ENCODE measurements at places on chromosomes 2 and 18.

DNA sequence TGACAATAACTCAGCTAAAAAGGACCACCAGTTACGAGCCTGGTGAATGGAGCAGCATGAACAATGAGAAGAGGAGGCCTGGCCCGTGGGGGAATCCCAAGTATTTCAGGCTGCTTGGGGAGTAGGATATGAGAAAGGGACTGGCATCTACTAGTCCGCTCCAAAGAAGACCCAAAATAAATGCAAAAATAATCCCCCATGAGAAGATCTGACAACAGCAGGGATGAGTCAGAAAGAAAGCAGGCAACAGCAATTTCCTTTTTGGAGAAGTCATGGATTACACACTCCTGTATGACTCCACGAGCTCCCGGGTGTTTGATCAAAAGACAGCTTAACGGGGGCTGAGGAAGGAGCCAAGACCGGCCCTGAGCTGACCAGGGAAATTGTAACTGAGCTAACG, 111.4 kb downstream of the SOX11 start:
- no peak for DNase-seq

- no peak for DNase-seq
Measured at GRCh38 chr2:216206041-216206703, 97.0 kb downstream of the XRCC5 start.

GRCh38 chr2:32061973-32062861, 1.1 kb upstream of the SPAST start:
- no peak for DNase-seq

DNA sequence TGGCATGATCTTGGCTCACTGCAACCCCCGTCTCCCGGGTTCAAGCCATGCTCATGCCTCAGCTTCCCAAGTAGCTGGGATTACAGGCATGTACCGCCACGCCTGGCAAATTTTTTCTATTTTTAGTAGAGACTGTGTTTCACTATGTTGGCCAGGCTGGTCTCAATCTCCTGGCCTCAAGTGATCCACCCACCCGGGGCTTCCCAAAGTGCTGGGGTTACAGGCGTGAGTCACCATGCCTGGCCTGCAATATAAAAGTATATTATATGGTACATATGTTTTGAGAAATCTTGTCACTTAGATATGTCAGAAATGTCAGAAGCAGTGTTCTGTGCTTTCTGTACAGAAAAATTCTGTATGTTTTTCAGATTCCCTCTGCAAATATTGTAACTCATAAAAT, 19.2 kb upstream of the XPO1 start:
- no peak for DNase-seq

DNA sequence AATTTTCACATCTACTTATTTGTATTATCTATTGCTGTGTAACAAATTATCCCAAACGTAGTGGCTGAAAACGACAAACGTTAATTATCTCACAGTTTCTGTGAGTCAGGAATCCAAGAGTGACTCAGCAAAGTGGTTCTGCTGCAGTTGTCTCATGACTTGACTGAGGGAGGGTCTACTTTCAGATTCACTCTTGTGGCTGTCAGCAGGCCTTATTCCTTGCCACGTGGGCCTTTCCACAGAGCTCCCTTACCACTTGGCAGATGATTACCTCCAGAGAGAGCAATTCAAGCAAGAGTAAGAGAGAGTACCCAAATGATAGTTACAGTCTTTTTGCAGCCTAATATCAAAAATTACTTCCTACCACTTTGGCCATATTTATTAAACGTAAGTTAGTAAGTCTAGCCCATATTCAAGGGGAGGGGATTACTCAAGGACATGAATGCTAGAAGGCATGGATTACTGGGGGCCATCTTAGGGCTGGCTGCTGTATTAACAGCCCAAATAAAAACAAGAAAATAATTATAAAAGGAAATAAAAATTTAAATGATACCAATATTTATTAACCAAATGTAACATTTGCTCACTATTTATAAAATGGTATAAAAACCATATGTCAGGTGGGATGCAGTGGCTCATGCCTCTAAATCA, 48.7 kb upstream of the NBEAL1 start:
- DNase-seq = no peak

GRCh38 chr2:64574871-64575270, 50.7 kb downstream of the AFTPH start:
- DNase-seq = no peak

GRCh38 chr2:41610501-41611190, 437.2 kb upstream of the PKDCC start:
- no peak for DNase-seq

DNA sequence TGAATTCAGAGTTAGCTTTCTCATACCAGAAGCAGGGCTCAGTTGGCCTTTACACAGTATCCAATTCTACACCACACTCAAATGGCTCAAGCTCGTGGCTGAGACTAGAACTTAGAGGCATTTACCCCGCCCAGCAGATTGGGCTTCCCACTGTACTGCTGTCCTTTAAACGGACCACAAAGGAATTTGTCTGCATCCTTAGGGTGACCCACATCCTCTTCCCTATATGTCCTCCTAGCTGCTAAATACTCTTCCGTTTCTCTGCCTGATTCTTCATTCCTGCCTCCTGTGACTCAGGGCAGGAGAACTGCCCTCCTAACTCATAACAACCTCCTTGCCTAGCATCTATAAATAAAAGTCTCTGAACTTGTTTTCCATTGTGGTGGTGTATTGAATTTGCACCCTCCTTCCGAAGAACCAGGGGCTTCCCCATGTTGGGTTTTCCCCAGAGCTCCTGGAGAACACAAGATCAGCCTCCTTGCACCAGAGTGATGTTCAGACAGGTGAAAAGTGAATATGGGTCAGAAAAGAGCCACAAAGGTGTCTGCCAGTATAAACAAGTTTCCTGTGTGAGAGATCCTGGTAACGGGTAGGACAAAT, 32.0 kb upstream of the MC4R start:
- no peak for DNase-seq

- DNase-seq = no peak
Measured at GRCh38 chr2:10089565-10090190, 9.5 kb upstream of the CYS1 start.

- no peak for DNase-seq
Measured at GRCh38 chr2:190149908-190150307, 87.4 kb upstream of the MSTN start.

GRCh38 chr2:240434728-240435456, 571 bp upstream of the GPC1 start:
- DNase-seq = peak; percentile 77

- no peak for DNase-seq
Measured at GRCh38 chr18:8326763-8327394, 282.4 kb upstream of the RAB12 start.

DNA sequence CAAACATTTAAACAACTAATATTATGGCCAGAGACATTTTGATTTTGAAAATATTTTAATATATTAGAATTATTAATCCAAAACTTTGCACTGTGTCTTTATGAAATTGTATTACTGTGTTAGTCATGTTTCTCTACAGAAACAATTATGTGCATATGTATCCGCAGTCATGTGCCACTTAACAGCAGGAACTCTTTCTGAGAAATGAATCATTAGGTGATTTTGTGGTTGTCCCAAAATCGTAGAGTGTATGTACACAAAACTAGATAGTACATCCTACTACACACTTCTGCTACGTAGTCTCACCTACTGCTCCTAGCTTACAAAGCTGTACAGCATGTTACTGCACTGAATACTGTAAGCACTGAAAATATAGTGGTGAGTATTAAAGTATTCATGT, 479.2 kb upstream of the DSEL start:
- DNase-seq = no peak

GRCh38 chr2:232731470-232731869, 34.3 kb downstream of the GIGYF2 start:
- no peak for DNase-seq

DNA sequence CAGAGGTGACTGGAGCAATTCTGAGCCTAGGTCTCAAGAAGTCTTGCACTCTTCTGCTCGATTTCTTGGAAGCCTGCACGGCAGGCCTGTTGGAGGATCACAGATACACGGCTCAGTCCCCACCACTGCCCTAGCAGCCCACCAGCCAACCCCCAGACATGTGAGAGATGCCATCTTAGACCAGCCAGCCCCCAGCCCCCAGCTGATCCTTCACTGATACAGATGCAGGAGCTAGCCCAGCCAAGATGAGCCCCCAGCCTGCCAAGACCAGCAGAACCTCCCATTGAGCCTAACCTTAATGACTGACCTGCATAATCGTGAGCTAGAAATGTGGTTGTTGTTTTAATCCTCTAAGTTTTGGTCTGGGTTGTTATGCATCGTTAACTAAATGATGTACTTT, 47.5 kb downstream of the INHBB start:
- DNase-seq = no peak

DNA sequence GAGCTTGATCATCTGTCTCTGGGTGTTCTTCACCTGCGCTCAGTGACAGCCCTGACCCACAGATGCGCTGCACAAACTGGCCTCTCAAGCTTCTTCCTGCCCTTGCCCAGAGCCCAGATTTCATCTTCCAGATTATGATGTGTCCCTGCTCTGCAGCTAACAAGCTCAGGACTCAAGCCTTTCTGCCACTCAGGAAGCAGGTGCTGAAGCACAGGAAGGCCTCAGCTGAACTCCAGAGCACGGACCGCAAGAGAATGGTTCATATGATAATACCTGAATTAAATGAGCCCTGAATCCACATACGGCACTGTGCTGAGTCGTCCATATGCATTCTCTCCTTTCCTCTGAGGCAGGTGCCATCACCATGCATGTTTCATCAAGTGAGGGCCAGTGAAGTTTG, 3.8 kb downstream of the CD207 start:
- no peak for DNase-seq

DNA sequence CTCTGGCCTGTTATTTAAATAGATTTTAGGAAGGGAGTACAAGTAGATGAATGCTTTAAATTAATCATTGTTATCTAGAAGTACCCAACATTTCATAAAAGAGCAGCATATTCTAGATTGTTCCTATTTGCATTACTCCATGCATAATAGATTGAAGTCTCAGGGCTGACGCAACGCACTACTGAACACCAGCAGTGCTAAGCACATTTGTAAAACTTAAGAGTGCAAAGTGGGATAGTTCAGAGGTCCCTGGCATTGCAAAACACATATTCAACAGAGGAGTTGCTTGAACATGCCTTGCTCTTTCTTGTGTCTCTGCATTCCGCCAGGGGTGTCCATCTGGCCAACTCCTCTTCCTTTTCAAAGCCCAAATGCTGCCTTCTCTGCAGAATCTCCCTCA, 22.3 kb downstream of the CDKL4 start:
- no peak for DNase-seq

- no peak for DNase-seq
Measured at GRCh38 chr18:73408469-73408868, 540.7 kb upstream of the NETO1 start.

- no peak for DNase-seq
Measured at GRCh38 chr2:49296107-49296867, 142.0 kb upstream of the FSHR start.

DNA sequence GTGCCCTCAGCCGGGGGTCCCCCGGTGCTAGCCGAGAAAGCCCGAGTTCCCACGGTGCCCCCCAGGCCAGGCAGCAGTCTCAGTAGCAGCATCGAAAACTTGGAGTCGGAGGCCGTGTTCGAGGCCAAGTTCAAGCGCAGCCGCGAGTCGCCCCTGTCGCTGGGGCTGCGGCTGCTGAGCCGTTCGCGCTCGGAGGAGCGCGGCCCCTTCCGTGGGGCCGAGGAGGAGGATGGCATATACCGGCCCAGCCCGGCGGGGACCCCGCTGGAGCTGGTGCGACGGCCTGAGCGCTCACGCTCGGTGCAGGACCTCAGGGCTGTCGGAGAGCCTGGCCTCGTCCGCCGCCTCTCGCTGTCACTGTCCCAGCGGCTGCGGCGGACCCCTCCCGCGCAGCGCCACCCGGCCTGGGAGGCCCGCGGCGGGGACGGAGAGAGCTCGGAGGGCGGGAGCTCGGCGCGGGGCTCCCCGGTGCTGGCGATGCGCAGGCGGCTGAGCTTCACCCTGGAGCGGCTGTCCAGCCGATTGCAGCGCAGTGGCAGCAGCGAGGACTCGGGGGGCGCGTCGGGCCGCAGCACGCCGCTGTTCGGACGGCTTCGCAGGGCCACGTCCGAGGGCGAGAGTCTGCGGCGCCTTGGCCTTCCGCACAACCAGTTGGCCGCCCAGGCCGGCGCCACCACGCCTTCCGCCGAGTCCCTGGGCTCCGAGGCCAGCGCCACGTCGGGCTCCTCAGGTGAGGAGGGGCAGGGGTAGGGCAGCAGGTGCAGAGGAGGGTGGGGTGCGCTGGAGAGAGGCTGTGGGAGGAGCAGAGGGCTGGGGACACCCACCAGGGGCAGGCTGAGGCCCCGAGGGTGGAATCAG, 14.1 kb upstream of the GMPPA start:
- DNase-seq = no peak

- DNase-seq = no peak
Measured at GRCh38 chr2:167478196-167478595, 589.9 kb downstream of the XIRP2 start.

DNA sequence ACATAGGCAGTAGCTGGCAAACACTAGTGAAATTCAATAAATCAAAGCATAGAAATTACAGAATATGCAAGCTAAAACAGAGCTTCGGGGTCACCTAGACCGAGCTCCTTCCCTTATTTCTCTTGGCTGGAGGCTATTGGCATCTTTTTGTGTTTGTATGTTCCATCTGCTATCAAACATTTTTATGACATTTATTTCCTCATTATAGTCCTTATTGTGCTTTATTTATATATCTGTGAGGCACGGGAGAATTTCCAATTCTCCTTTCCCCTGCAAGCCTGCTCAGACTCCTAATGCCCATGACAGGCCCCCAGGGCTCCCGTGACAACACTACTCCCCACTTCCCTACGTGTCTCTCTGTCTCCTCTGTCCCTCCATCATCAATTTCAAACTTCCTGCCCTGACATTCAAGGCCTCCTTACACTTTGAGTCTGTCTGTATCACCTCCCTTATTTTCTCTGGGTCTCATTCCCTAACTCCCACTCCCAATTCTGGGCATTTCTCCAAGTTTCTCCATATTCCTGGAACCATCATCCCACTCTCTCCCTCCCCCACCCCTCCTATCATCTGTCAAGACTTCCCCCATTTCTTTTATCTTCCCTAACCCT, 316.9 kb downstream of the OSR1 start:
- DNase-seq = no peak

DNA sequence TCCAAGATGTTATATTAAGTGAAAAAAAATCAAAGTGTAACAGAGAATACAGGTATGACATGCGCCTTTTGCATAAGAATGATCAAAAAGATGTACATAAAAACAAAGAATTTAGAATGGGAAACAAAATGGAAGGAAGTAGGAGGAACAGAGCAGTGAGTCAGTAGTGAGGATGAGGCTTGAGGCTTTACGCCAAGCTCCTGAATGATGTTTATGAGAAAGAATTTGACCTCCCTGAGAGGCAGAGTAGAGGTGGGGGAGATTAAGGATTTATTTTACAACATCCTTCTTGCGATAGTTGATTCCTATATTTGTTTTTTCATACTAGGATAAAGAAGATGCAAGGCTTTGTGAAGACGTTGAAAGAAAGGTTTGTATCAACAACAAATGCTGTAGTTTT, 81.4 kb downstream of the DCDC2C start:
- no peak for DNase-seq

DNA sequence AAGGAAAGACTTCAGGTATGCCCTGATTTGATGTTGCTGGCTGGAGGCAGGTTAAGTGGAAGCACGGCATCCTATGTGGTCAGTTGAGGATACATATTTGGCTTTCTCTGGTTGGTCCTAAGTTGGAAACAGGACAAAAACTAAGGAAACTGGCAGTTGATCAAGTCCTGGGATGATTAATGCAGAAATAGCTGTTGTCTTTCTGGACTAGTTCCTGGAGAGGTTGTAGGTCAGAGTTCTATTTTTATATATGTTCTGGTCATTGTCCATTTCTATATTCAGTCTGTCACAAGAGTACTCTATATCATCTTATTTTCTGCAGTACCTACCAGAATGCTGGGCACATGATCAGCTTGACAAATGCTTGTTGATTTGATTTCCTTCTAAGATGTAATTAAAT, 4.0 kb upstream of the SLC35F5 start:
- no peak for DNase-seq
